ENCODE measurements at places on chromosomes 7 and 10.
A peak's percentile ranks its signal among the peaks of the same experiment; 100 is the strongest.

DNA sequence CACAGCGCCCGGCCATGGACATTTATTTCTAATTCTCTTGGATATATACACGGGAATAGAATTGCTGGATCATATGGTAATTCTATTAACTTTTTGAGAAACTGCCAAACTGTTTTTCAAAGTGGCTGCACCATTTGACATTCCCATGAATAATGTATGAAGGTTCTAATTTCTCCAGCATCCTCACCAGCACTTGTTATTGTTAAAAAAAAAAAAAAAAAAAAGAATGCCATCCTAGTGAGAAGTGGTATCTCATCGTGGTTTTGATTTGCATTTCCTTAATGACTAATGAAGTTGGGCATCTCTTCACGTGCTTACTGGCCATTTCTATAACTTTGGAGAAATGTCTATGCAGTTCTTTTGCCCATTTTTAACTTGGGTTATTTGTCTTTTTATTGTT, 13.5 kb downstream of the CNNM2 start:
- no peak for DNase-seq

- no peak for DNase-seq
Observed at GRCh38 chr7:49783446-49783845, 10.0 kb downstream of the VWC2 start.

- peak; percentile 68 for DNase-seq
Observed at GRCh38 chr10:61898435-61898778, 3.1 kb upstream of the ARID5B start.

DNA sequence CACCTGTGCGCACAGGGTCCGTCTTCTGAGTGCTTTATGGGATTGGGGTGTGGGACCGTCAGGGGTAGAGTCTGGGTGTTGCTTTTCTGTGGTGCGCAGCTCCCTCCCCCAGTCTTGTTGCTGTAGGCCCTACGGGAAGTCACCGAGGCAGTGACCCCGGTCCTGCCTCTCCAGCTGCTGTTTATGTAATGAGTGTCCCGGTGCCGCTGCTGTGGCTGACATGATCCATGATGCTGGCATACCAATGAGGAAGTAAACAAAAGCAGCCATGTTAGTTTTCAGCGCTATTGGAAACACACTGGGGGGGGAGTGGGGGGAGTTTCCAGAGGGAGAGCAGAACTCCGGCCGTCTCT, 1.1 kb downstream of the TRIM8 start:
- DNase-seq: peak; percentile 19

GRCh38 chr7:30202671-30203070, 67.9 kb downstream of the MTURN start:
- DNase-seq: no peak

DNA sequence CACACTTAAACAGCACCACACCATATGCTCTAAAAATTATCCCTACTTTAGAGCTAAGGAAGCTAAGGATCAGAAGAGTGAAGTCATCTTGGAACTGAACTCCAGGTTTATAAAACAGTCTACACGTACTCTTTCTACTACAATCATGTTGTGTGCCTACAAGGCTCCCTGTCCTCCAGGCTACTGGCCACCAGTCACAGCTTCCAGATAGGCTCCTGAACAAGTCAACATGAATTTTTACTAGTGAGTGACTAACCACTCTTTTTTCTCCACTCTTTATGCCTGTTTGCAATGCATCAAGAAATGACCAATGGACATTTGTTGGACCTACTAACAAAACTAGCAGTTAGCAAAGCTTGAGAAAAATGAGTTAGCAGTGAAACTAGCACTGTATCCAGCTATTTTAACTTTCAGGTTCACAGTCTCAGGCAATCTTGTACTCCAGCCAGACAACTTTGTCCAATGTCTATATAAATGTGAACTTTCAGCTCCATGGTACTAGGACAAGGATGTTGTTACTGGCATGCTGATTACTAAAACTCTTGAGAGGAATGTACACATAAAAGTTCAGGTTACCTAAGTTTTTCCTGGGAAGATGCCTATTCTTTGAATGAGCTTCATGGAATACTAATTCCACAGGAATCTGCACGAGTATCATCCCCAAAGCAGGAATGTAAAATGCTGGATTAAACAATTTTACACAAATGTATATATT, 180.0 kb downstream of the BTAF1 start:
- DNase-seq: no peak

- DNase-seq: no peak
Observed at GRCh38 chr7:157475601-157476000, 138.8 kb downstream of the DNAJB6 start.

DNA sequence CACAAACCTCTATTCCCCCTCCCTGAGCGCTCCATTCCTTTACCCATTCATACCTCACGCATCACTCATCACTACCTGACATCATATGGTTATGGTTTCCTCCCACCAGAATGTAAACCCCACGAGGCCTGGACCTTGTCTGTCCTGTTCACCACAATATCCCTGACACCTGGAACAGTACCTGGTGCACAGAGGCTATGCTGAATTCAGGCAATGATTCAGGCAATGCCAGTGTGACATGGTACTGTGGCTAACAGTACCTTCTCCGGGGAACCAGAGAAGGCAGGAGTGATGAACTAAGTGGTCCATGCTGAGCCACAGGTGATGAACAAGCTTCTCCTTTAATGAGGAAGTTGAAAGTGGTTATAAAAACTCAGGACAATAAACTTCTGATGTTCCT, 202.5 kb upstream of the PLXNA4 start:
- no peak for DNase-seq

GRCh38 chr7:148987751-148988512, 40.4 kb downstream of the PDIA4 start:
- peak; percentile 45 for DNase-seq

- no peak for DNase-seq
Observed at GRCh38 chr10:119531067-119531466, 11.5 kb downstream of the RGS10 start.
